ENCODE measurements at places on chromosomes 1 and 21. TPM values are rescaled to one million over a fixed set of nuclear protein-coding genes. Genes with fewer than 3 reads are reported as not detected.
A peak's percentile ranks its signal among the peaks of the same experiment; 100 is the strongest.

DNA sequence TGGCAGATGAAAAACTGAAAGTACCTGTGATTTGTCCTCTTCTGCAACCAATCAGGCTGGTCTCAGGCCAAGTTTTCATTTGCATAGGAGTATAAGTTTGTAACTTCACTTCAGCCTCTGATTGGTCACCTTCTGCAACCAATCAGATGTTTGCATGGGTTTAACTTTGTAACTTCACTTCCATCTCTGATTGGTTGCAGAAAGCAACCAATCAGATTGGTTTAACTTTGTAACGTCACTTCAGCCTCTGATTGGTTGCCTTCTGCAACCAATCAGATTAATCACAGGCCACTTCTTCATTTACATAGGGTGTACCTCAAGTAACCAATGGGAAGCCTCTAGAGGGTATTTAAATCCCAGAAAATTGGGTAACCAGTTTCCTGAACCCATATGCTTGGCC lies 18.9 kb upstream of the TUT4 start:
- no peaks in the 10 kb centered on the region for H3K27me3 ChIP-seq
- H3K4me1 ChIP-seq, result peaks cover 19% of the 10 kb centered on the region
- H3K4me3 ChIP-seq, result no peak overlapping the region
- DNase-seq, result peak; percentile 30

The CD55 gene
- total RNA-seq, result 102 TPM

The L1TD1 gene
- total RNA-seq, result not detected

The C1orf146 gene
- not detected for total RNA-seq

DNA sequence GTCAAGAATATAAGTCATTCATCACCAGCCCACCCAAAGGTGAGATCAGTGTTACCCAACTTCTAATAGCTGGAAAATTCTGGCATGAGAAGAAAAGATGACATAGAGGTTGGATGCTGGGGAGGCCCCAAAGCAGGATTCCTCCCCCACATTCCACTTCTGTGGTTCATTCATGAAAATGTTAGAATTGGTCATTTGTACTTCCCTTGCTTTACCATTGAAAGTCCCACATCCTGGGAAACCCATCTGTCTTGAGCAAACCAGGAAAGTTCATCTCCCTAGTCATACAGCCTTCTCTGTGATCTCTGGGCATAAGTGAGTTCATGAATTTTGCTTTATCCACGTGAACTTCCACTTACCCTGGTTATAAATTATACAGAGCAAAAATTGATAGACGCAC lies 66.8 kb downstream of the SERINC2 start:
- no peak for DNase-seq
- H3K27me3 ChIP-seq, result peaks cover 13% of the 10 kb centered on the region
- H3K4me3 ChIP-seq, result no peak overlapping the region
- H3K36me3 ChIP-seq, result no peaks in the 10 kb centered on the region

DNA sequence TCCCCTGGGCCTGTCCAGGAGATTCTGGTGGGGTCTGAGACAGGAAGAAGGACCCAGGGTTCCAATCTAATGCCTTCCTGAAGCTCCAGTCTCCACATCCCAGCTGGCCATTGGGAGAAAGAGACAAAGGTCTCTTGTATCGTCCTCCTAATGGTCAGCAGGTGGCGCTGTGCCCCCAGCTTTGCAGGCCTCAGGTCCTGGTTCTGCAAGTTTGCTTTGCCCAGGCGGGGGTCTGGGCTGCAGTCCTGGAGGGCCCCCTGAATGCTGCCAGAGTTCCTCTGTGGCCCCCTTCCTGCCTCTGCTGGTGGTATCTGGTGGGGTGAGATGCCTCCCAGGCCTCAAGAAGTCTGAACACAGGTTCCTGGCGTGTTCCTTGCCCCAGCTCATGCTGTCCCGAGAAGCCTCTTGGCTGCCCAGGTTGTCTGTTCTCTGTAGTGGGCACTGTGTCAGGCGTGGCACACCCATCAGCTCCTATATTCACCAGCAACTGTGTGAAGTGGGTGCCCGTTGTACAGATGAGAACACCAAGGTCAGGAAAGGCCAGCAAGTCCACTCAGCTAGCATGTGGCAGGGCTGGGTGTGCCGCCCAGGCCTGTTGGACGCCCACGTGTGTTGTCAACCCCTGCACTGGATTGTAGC lies 33.8 kb upstream of the CSF3R start:
- peak; percentile 66 for DNase-seq
- H3K36me3 ChIP-seq, result no peaks in the 10 kb centered on the region
- no peaks in the 10 kb centered on the region for H3K4me1 ChIP-seq
- no peaks in the 10 kb centered on the region for H3K27me3 ChIP-seq

GRCh38 chr1:200345520-200345919 lies 64.3 kb downstream of the ZNF281 start:
- H3K36me3 ChIP-seq, result no peaks in the 10 kb centered on the region
- H3K4me1 ChIP-seq, result no peaks in the 10 kb centered on the region

The CRYZ gene
- total RNA-seq, result 6.0 TPM

The LHX8 gene
- total RNA-seq, result not detected

Measured in activated CD8-positive, alpha-beta T cell treated with anti-CD3 and anti-CD28 coated beads for 36 hours (primary cell).